ENCODE measurements at places on chromosomes 7 and 10.

- no peak for DNase-seq
Observed at GRCh38 chr10:35417795-35418194, 81.5 kb downstream of the CCNY start.

DNA sequence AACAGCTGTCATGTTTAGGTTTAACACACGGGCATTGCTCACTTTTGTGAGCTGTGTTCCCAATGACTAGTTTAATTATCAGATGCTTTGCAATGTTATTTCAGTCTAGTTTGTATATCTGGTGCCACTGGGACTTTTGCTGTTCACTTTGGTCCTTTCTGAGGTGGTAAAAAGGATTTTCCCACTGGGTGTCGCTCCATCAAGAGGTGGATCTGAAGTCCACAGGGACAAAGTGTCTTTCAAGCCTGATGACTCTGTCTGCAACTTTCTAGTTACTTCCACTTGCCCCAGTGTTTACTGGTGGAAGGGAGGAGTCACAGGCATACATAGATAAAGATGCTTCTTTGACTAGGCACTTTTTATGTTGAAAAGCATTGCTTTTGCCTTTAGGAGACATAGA, 242.2 kb downstream of the HGF start:
- no peak for DNase-seq

DNA sequence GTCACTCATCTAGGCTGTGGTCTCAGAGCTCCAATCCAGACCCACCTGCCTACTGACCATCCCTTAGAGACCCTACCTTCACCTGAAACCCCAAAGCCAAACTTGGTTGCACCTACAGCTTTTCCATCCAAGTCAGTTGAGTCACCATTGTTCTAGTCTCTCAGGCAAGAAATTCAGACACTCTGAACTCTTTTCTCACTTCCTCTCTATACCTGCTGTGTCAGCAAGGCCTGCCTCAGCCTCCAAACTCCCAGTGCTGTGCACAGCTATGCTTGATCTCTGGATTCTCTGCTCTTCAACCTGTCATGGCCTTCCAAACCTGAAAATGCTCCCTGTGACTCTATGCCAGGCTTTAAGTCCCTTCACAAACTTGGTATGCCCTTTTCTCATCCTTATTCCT, 47.4 kb upstream of the MTURN start:
- no peak for DNase-seq

DNA sequence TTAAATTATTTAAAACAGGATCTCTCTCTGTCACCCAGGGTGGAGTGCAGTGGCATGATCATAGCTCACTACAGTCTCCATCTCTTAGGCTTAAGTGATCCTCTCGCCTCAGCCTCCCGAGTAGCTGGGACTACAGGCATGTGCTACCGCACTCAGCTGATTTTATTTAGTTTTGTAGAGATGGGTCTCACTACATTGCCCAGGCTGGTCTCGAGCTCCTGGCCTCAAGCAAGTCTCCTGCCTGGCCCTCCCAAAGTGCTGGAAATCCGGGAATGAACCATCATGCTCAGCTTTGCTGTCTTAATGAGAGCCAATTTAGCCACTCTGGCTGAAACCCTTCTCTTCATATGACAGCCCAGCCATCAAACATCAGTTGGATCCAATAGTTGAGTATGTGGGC, 53.3 kb upstream of the NRP1 start:
- DNase-seq, result no peak

DNA sequence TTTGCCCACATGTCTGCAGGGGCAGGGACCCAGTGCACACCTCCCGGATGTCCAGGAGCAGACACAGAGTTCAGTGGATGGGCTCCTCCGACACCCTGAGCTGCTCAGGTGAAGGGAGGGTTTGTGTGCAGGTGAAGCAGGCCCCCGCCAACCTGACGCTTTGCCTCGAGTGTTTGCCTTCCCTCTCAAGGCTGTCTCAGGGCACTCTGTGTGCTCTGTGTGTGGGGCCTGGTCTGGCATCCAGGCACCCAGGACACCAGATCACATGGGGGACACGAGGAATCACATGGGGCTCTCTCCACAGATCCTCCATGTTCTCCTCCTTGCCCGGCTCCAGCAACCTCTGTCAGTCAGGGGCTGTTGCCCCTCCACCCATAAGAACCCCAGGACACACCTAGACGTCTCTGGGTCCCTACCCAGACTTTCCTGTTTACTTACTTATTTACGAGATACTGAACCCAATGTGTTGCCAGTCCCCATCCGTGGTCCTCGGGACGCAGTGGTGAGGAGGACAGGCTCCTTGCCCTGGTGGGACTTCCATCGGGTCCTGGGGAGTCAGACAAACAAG, 99.5 kb downstream of the HTR5A start:
- no peak for DNase-seq

- no peak for DNase-seq
Observed at GRCh38 chr7:40704172-40704571, 569.4 kb downstream of the SUGCT start.

GRCh38 chr7:132269718-132270117, 306.6 kb downstream of the PLXNA4 start:
- no peak for DNase-seq

DNA sequence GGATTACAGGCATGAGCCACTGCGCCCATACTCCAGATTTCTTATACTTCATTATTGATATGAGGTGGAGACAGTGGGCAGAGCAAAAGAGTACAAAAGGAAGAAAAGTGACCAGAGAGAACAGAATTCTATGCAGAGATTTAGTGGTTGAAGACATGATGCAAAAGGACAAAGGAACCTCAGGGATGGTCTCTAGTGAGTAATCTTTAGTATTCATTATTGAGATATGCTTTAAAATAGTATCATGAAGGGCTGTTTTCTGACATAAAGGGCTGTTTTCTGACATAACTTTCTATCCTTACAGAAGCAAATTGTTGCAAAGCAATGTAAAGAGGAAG, 81.2 kb upstream of the OIT3 start:
- DNase-seq, result no peak

GRCh38 chr7:29109899-29110298, 36.4 kb downstream of the CPVL start:
- no peak for DNase-seq

- DNase-seq, result no peak
Observed at GRCh38 chr7:4168541-4168940, 513.6 kb upstream of the FOXK1 start.

GRCh38 chr7:159227433-159227832, 82.8 kb upstream of the VIPR2 start:
- DNase-seq, result no peak

DNA sequence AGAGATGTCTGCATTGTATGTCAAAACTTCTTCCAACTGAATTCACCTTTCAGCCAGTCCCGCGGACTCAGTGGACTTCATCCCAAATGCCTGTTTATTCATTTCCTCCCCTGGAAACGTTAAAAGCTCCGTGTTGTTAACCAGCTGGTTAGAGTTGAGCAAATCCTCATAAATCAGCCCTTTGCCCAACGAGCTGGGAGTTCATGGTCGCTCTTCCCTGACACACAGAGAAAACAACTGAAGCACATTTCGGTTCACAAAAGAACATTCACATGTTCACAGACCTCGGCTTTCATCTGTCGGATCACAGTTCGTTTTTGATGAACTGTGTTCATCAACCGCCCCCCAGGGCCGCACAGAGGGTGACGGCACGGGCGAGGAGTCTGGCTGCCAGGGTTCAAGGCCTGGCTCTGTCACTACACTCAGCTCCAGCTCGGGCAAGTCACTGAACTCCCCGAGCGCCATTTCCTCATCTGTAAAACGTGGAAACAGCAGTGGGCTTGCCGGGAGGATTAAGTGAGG, 62.6 kb downstream of the GLI3 start:
- DNase-seq, result no peak

DNA sequence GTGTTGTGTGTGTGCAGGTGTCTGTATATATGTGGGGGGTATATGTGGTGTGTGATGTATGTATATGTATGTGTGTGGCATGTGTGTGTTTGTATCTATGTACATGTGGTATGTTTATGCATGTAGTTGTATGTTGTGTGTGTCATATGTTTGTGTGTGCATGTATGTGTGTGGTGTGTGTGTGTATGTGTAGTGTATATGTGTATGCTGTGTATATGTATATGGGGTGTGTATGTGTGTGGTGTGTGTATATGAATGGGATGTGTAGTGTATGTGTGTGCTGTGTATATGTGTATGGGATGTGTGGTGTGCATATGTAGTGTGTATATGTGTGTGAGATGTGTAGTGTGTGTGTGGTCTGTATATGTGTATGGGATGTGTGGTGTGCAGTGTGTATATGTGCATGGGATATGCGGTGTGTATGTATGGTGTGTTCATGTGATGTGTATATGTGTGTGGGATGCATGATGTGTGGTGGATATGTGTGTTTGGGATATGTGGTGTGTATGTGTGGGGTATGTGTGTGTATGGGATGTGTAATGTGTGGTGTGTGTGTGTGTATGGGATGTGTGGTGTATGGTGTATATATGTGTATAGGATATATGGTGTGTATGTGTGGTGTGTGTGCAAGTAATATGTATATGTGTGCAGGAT, 30.0 kb downstream of the IKZF1 start:
- no peak for DNase-seq

DNA sequence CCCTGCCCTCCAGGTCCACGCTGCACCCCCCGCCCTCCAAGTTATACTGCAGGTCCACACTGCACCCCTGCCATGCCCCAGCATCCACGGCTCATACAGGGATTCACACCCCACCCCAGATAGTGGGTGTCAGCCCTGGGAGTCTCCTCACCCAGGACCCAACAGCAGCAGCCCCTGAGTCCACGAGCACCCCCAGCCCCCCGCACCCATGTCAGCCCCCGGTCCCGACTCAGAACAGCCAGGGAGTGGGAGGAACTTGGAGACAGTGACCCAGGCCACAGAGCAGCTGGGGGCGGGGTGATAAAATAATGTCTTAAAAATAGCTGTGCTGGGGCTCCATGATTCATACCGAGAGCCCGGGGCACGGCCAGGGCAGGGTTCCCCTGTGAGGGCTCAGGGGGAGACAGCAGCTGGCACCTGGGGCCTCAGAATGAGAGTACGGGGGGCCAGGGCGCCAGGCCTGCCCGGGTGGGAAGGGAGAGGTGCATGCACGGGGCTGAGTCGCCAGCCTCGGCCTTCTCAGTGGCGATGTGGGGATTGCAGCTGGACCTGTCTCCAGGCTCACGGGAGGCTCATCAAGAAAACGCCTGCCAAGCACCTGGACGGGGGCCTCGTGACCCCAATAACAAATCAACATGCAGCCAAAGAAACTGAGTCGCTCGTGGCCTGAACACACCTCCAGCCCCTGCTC, 29.8 kb downstream of the ADAP1 start:
- peak; percentile 72 for DNase-seq

All from activated CD4-positive, alpha-beta T cell treated with anti-CD3 and anti-CD28 coated beads, Interleukin-2, amount 50 U/mL, for 48 hours (primary cell).